ENCODE measurements at places on chromosomes 13 and 19.

GRCh38 chr19:38845374-38846024 lies 4.3 kb downstream of the HNRNPL start:
- no peaks in the 10 kb centered on the region for H3K27me3 ChIP-seq
- no peak overlapping the region for H3K4me3 ChIP-seq
- DNase-seq, result no peak
- peaks cover 47% of the 10 kb centered on the region for H3K36me3 ChIP-seq
- no peak overlapping the region for H3K27ac ChIP-seq

- H3K4me1 ChIP-seq, result no peaks in the 10 kb centered on the region
- H3K27me3 ChIP-seq, result peaks cover 26% of the 10 kb centered on the region
- peak; percentile 55 for DNase-seq
Observed at GRCh38 chr19:40512473-40513344, 45.9 kb downstream of the SPTBN4 start.

DNA sequence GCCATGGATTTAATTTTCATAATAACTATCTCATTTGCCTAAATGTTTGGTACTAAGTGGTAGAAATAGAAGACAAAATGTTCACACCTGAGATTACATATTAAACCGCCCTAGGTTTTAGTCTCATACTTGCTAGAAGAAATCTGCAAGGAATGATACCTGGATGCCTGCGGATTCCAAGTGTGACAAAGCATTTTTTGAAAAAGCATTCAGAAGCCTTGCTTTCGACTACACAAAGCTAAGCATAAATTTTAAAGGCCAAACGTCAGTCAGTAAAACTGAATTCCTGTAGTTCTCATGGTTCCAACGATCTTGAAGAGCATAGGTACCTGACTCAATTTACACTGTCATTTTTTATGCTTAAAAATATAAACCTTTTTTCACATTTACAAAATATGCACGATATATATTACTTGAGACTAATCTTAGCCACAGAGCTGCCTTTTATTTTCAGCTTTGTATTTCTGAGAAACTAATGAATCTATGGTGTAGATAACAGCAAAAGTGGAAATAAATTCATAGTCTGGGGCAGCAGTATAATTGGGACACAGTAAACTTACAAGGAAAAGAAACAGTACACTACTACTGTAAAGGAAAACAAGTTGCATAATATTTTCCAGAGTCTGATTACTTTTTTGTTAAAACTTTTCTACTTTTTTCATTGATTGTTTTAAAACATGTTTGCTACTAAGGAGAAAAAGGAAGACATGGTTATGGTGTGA lies 1.2 kb upstream of the LRRC63 start:
- H3K27ac ChIP-seq, result no peak overlapping the region
- H3K36me3 ChIP-seq, result no peaks in the 10 kb centered on the region
- H3K27me3 ChIP-seq, result no peaks in the 10 kb centered on the region
- no peak overlapping the region for H3K4me3 ChIP-seq
- DNase-seq, result no peak
- H3K4me1 ChIP-seq, result peaks cover 2% of the 10 kb centered on the region

DNA sequence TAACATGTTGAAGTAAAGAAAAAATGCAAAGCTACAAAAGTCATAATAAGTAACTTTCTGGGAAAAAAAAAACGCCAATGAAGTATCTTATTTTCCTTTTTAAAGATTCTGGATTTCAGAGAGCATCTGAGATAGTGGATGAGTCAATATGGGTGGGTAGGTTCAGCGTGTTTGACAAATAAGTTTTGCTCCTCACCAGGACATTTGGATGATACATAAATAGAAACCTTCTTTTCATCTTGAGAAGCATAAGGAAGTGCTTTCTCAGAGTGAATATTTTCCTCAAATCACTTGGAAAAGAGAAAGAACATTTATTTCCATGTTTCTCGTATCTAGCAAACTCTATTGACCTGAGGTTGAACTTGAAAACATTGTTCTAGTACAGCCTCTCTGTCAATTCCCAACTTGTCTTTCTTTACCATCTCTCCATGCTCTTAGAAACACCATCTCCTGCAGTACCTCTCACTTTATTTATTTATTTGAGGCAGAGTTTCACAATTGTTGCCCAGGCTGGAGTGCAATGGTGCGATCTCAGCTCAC lies 463.2 kb downstream of the KLF5 start:
- H3K27me3 ChIP-seq, result no peaks in the 10 kb centered on the region
- no peak for DNase-seq
- H3K4me1 ChIP-seq, result no peaks in the 10 kb centered on the region
- no peak overlapping the region for H3K4me3 ChIP-seq

Data from mesendoderm (in vitro differentiated cells).